ENCODE measurements at places on chromosomes 13 and 19.
A peak's percentile ranks its signal among the peaks of the same experiment; 100 is the strongest.

DNA sequence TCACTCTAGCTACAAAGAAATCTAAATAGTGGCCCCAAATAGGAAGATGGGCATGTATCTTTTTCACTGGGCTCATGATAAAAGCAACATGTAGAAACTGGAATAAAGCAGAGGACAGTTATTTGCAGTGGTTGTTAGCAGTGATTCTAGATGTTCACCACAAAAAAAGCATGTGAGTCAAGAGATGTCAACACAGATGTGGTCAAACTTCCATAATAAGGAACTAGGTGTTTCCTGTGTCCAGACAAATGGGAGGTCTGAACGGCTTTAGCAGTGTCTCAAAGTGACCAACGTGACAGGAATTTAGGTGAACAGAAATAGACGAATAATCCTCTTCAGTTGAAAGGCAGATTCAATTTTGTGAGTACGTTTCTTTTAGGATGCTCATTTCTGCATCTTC is 162.7 kb downstream of the TBC1D4 start:
- no peak for DNase-seq

- DNase-seq = peak; percentile 49
These were observed 31.2 kb downstream of the TMPRSS9 start for GRCh38 chr19:2391118-2391725.

DNA sequence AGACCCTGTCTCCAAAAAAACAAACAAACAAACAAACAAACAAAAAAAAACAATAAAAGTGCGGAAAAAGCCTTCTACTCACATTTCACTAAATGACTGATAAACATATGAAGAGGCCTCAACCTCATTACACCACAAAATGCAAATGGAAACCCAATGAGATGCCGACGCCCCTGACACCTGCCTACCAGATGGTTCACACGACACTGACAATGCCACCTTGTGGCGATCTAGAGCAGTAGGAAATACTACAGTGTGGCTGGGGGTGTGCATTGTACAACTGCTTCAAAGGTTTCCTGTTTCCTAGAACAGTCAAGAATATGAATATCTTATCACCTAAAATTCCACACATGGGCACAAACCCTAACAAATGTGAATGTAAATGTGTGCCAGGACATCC is 14.0 kb downstream of the SCGB2B2 start:
- no peak for DNase-seq

GRCh38 chr13:35996360-35996759 is 134.8 kb downstream of the DCLK1 start:
- no peak for DNase-seq

Data from astrocyte of the cerebellum (primary cell).